Activated T-helper 17 cell treated with anti-CD3 and anti-CD28 coated beads, Interleukin-2, amount 50 U/mL, for 72 hours (primary cell): ENCODE measurements at places on chromosomes 3 and 15. TPM values are rescaled to one million over a fixed set of nuclear protein-coding genes. Genes with fewer than 3 reads are reported as not detected.
A peak's percentile ranks its signal among the peaks of the same experiment; 100 is the strongest.

- ATAC-seq = no peak
Measured at GRCh38 chr3:122510878-122511535, 3.7 kb downstream of the KPNA1 start.

DNA sequence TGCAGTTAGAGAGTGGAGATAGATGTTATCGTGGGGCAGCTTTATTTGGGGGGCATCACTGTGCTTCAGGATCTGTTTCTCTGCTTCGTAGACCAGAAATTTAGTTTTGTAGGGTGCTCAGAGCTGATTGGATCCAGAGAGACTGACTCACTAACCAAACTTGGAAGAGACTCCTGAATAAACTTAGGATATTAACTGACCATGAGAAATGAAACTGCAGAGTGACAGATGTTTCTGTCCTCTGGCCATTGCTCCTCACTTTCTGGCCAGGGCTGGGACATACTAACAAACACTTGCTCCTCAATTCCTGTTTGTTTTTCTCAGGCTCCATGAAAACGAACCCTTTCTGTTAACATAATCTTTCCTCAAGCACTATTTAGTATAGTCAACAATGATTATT, 4.3 kb downstream of the ZNF592 start:
- ATAC-seq = no peak

The P2RY14 gene
- 0.90 TPM for total RNA-seq

DNA sequence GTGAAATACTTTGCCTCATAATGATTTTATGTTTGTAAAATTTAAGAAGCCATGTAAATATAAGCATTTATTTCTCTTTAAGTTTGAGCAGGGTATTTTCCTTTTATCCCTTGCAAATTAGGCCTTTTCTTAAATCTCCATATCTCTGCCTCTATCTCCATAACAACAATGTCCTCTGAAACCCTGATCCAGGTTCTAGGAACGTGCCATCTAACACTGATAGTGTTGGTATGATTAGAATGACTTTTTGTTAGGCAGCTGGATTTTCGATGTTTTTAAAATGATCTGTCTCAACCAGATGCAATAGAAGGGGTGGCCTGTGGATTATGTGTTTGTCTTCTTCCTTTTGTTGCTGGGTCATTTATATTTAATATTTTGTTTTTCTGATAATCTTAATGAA, 77.9 kb downstream of the TRPC1 start:
- no peak for ATAC-seq

The LRRC49 gene
- 1.2 TPM for total RNA-seq

DNA sequence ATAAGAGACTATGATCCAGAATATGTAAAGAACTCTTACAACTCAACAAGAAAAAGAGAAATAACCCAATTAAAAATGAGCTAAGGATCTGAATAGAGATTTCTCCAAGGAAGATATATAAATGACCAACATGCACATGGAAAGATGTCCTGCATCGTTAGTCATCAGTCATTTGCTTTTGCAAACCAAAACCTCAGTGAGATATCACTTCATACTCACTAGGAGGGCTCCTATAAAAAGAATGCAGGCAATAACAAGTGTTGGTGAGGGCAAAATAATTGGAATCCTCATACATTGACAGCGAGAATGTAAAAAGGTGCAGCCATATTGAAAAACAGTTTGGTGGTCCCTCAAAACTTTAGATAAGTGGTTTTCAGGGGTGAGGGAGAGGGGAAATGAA, 56.9 kb downstream of the EXOG start:
- ATAC-seq = no peak

DNA sequence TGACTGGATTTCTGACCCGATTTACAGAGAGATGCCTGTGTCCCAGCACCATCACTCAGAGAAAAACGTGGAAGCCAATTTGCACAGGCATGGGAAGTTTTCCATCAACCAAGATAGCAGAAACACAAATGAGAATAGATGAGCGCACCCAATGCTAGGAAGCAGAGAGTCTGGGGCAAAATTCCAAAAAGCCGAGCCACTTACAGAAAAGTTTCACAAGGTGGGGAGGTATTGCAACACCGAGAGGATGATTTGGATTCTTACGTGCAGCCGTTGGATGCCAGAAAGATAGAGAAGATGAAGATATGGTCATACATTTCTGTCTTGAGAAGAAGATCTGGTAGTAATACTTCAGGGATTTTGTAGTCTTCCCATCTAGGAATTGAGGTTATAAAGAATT, 57.4 kb downstream of the UNC13C start:
- ATAC-seq = no peak

GRCh38 chr15:59355730-59356129, 16.9 kb downstream of the MYO1E start:
- no peak for ATAC-seq

The ACP3 gene
- not detected for total RNA-seq

- ATAC-seq = no peak
Measured at GRCh38 chr15:91148243-91148642, 48.2 kb downstream of the SV2B start.

The STRIT1 gene
- total RNA-seq = not detected

GRCh38 chr3:156071031-156071430, 49.3 kb upstream of the KCNAB1 start:
- ATAC-seq = no peak

GRCh38 chr15:62462268-62462667, 297.2 kb upstream of the C2CD4B start:
- ATAC-seq = no peak

GRCh38 chr3:38805765-38806386, 10.1 kb downstream of the SCN10A start:
- ATAC-seq = no peak

GRCh38 chr3:122515020-122515468, 305 bp upstream of the KPNA1 start:
- peak; percentile 9 for ATAC-seq

- no peak for ATAC-seq
Measured at GRCh38 chr15:32739522-32740063, 21.8 kb downstream of the GREM1 start.

The GNL3 gene
- 165 TPM for total RNA-seq

The CPNE4 gene
- total RNA-seq = not detected

GRCh38 chr3:149586871-149587270, 71.0 kb downstream of the WWTR1 start:
- no peak for ATAC-seq

The CLRN1 gene
- not detected for total RNA-seq

GRCh38 chr3:170778240-170779217, 91.5 kb downstream of the RPL22L1 start:
- no peak for ATAC-seq

DNA sequence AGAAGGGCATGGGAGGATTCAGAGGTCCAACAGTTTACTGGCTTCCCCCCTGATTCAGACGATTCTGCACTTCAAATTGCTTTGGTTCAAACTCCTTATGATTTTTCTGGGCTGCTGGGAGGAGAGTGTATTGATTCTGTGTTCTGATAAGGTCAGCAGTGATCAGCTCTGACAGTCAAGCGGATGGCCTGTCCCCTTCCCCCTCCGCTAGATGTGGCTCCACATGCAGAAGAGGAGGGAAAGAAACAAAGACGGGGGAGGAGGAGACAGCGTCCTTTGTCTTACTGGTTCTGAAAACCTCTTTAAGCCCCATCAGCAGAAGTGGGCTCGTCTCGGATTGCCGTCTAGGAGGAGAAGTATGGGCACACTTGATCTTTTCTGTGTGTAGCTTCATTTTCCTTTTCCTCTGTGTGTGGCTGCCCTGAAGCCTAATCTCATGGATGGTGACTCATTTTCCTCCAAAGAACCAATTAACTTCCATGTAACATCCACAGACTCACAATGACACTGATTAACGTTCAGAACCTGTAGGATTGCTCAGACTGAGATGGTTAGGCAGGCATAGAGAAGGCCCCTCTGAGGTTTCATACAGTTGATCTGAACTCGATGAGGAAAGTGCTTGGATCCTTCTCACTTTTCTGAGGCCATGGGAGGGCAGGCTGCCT, 162.4 kb upstream of the PPP2R3A start:
- ATAC-seq = no peak

DNA sequence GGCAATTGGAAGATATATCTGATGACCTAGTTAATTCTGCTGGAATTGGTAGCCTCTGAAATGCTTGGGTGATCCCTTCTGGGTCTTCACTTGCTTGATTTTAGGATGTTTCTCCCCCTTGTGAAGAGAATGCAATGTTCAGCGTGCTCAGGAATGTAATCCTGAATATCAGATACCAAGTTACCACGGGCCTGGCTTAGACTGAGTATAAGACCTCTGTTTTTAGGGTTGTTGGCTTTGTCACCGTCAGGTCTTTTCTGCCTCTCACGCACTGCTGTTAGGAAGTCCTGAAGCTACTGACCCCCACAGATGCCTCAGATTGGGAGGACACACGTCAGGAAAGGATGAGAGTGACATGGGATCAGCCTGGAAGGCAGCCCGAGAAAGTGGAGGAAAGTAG, 198.5 kb downstream of the CDIN1 start:
- no peak for ATAC-seq

The CNTN3 gene
- not detected for total RNA-seq

- ATAC-seq = no peak
Measured at GRCh38 chr3:161177991-161178390, 43.1 kb upstream of the NMD3 start.

The ROPN1 gene
- not detected for total RNA-seq

- ATAC-seq = no peak
Measured at GRCh38 chr3:134150476-134150875, 100.2 kb downstream of the RYK start.

The CFAP100 gene
- total RNA-seq = not detected

DNA sequence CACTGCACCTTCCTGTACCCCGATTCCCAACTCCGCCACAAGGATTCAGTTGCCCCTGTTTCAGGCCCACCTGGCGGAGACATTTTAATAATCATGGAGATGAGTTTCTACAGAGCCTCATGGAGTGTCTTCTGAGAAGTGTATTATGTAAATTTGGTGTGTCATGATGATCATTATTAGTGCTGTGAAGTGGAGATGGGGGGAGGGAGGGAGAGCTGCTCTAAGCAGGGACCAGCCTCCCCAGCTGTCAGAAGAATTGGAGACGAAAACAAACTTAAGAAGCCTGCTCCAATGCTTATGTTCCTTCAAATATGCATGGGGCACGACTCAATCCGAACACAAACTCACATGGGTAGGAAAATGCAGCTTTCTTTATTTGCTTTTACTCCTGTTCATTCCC, 127.8 kb downstream of the EPHB1 start:
- no peak for ATAC-seq

The GUCA1C gene
- not detected for total RNA-seq

GRCh38 chr15:33135355-33135781, 59.1 kb downstream of the FMN1 start:
- ATAC-seq = no peak

DNA sequence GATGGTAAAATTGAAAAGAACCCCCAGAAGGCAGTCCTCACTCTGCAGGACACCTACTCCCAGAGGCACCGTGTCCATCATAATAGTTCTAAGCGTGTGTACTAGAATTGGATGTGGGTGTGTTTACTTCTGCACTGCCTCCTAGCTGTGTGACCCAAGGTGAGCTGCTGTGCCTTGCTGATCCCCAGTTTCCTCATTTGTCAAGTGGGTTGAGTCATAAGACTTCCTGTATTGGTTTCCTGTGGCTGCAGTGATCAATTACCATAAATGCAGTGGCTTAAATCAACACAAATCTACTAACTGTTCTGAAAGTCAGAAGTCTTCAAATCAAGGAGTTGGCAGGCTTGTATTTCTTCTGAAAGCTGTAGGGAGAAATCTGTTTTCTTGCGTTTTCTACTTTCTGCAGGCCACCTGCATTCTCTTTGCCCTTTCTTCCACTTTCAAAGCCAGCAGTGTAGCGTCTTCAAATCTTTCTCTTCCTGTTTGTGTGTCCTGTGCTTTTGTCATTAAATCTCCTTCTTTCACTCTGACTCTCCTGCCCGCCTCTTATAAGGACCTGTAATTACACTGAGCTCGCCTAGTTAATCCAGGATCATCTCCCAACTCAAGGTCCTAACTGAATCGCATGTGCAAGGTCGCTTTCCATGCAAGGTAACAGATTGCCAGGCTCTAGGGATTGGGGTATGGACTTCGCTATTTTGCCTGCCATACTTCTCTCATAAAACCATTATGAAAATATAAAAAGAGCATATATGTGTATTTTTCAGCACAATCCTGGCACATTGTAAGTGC, 59.0 kb downstream of the RORA start:
- ATAC-seq = peak; percentile 94

DNA sequence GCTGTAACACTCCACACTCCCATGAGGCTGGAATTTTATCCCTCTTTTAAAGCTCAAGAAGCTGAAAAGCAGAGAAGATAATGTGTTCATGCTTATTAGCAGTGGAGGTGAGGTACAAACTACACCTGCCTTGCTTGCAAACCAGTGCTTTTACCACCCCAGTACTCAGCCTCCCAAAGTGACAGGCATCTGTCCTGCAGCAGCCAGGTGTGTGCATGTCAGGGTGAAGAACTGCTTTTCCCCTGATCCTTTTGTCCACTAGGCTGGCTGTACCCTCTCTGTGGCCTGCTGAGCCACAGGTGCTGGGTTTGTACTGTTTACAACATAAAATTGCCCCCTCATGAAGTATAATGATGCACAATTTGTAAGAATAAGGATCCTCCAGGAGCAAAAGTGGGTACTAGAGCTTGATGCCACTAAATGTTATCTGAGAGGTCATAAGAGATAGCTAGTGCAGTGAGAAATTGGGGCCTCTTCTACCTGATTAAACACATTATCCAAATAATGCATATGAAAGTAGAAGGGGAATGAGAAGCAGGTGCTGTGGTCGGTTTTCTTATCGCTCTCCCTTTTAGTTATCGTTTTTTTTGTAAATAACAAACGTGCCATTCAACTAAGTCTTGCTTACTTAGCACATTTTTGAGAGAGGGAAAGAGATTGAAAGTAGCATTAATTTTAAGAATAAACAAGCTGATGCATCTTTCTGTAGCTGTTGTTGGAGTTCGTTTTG, 39.2 kb upstream of the GADL1 start:
- no peak for ATAC-seq

The SLITRK3 gene
- not detected for total RNA-seq

The LDHAL6B gene
- not detected for total RNA-seq

- no peak for ATAC-seq
Measured at GRCh38 chr15:63595065-63595464, 2.1 kb upstream of the FBXL22 start.

The LSMEM2 gene
- total RNA-seq = not detected

The SAMD7 gene
- not detected for total RNA-seq

The ACKR2 gene
- total RNA-seq = 1.3 TPM

- ATAC-seq = no peak
Measured at GRCh38 chr3:51874411-51874810, 990 bp downstream of the IQCF5 start.

DNA sequence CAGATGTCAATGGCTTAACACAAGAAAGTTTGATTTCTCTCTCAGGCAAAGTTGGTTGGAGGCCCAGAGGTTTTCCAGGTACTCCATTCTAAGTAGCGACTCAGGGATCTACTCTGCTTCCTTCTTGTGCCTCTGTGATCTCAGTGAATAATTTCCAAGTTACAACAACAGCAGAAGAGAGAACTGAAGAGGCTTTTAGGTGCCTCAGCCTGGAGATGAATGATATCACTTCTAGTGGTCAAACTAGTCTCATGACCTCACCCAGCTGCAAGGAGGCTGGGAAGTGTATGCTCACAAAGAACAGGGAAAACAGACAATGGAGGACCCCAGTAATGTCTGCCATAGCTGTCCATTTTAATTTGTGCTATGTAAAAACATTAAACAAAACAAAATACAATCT, 4.6 kb upstream of the PRICKLE2 start:
- no peak for ATAC-seq
